HuH-7 (cell line): ENCODE measurements at places on chromosomes 3 and 15.

DNA sequence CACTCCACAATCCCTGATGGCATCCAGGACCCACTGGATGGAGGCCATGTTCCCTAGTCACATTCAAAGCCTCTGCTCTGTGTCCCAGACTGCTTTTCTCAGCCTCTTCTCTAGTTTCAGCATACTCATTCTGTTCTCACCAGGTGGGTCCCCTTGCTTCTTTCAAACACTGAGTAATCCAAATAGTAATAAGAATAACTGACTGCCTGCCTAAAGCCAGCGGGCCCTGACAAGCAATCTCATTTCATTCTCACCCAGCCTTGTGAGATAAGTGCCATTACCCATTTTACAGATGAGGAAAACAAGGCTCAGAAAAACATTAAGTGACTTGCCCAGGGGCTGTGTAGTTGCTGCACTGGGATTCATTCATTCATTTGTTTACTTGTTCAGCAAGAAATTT is 25.4 kb downstream of the MAPKAPK3 start:
- DNase-seq = no peak

- DNase-seq = no peak
Observed at GRCh38 chr3:123706871-123707270, 122.0 kb upstream of the HACD2 start.

GRCh38 chr3:150965436-150965835 is 7.1 kb downstream of the CLRN1 start:
- no peak for DNase-seq

DNA sequence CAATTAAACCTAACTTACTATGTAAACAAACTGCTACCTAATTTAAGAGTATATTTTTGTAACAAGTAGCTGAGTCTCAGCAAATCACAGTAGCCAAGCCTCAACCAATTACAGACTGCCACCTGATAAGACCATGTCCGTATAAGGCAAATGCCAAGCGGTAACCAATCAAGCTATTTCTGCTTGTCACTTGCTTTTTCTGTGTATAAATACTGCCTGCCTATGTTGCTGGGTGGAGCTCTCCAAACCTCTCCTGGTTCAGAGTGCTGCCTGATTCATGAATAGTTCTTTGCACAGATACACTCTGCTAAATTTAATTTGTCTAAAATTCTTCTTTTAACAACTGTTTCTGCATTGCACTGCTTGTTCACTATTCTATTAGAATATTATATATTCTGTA is 42.6 kb downstream of the ZNF148 start:
- no peak for DNase-seq

- no peak for DNase-seq
Observed at GRCh38 chr15:100284701-100285100, 57.1 kb downstream of the ADAMTS17 start.

- no peak for DNase-seq
Observed at GRCh38 chr15:39167164-39168058, 413.5 kb upstream of the THBS1 start.

- no peak for DNase-seq
Observed at GRCh38 chr3:150170852-150171520, 200.3 kb upstream of the PFN2 start.

DNA sequence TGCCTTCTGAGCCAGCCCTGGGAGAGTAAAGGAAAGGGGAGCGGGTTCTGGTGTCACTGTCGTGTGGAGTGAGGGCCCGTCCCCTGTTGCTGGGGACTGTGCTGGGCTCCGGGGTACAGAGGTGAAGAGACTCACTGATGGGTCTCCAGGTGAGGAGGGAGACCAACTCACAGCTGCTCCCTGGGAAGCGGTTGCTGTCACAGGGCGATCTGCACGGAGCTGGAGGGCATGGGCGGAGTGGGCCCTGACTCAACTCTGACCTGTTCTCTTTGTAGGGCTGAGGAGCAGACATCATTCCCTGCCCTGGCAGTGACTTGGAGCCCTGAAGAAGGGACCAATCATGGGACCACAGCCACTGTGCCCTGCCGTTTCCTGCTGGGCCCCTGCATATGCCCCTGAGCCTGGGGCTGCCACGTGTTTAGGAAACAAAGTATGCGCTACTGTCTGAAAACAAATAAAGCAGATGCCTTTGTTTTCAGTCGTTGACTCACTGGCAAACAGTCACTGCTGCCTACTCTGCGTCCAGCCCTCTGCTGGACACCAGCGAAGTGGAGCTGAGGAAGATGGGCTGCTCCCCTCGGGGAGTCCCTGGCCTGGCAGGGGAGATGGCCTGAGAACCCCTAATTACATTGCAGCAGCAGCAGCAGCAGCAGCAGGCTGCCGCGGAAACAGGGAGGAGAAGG is 22.9 kb upstream of the PLXNA1 start:
- no peak for DNase-seq

GRCh38 chr3:25365636-25366035 is 62.4 kb upstream of the RARB start:
- DNase-seq = no peak

GRCh38 chr3:46272028-46272451 is 29.8 kb downstream of the CCR3 start:
- no peak for DNase-seq

DNA sequence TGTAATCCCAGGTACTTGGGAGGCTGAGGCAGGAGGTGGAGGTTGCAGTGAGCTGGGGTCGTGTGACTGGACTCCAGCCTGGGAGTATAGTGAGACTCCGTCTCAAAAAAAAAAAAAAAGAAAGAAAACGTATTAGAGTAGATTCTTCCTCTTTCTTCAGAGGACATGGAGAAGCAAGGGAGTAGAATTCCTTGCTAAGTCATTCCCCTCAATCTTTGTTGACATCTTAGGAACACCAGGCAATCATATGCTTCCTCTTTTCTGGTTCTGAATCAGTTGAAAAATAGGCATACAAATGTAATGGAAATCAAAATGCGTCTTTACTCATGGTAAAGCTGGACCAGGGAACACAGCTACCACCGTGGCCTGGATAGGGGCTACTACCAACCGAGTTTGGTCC is 38.3 kb upstream of the ATOSA start:
- DNase-seq = no peak

GRCh38 chr15:95468820-95469219 is 861.7 kb upstream of the NR2F2 start:
- no peak for DNase-seq

GRCh38 chr3:161273589-161274218 is 52.6 kb downstream of the NMD3 start:
- no peak for DNase-seq

GRCh38 chr3:148790851-148791735 is 36.5 kb upstream of the CPB1 start:
- DNase-seq = no peak

- no peak for DNase-seq
Observed at GRCh38 chr3:72745146-72745999, 102.9 kb downstream of the SHQ1 start.

DNA sequence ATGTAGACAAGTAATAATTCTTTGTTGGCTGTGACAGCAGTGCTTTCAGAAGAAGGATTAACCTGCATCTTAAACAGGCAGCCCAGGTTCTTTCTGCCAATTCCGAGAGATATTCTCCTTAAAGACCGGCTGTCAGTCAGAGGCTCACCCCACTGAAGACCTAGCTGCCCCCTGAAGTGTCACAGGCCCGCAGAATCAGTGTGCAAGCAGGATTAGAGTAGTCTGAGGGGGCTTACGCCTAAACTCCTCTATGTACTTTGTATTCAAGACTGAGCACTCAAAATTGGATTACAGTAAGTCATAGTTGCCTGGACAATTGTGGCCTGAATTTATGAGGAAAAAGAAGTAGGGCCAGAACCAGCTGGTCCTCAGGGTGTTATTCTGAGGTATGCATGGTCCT is 342.9 kb downstream of the CLSTN2 start:
- DNase-seq = no peak

- no peak for DNase-seq
Observed at GRCh38 chr3:42872718-42873117, 3.0 kb downstream of the CYP8B1 start.

- DNase-seq = no peak
Observed at GRCh38 chr3:49415931-49416601, 3.8 kb downstream of the TCTA start.

DNA sequence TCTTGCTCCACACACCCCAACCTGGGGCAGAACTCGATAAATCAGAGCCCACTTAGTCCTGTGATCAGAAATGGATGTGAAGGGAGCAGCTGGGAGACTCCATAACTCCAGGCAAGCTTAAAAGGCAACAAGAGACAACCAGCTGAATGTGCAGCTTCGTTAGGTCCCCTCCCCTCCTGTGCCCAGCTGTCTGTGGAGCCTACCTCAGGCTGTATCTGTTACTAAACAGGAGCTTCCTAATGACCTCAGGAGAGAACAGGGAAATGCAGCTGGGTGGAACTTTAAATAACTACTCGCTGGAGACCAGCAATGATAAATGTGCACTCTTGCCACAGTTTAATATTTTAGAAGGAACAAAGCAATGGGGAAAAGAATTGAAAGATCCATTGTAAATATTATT is 25.9 kb downstream of the SLC9A9 start:
- no peak for DNase-seq

- no peak for DNase-seq
Observed at GRCh38 chr3:168001244-168001643, 94.5 kb downstream of the GOLIM4 start.

- DNase-seq = no peak
Observed at GRCh38 chr3:4474683-4475490, 7.8 kb upstream of the SUMF1 start.

DNA sequence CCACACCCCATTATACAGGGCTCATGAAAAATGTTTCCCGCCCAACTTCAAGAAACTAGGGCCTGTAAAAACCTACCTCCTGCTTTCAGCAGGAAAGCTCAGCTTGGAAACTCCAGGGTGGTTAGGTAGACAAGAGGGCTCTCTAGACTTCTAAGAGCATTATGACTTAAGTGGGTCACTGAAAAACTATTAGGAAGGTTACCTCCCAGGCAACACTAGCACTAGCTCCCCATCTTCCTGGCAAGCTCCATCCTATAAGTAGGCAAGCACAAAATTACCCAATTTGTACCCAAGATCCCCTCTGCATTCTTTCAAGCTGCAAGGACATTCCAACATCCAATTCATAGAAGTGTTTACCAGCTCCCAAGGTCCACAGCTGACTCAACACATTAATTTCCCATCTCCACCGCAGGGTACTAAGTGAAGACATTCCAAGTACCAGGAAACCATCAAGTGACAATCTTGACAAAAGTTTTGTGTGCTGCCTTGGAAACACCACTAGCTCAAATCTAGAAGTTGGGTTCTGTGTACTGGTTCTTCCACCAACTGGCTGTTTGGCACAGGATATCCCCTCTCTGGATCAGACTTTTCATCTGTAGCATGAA is 46.9 kb downstream of the WNT5A start:
- no peak for DNase-seq

DNA sequence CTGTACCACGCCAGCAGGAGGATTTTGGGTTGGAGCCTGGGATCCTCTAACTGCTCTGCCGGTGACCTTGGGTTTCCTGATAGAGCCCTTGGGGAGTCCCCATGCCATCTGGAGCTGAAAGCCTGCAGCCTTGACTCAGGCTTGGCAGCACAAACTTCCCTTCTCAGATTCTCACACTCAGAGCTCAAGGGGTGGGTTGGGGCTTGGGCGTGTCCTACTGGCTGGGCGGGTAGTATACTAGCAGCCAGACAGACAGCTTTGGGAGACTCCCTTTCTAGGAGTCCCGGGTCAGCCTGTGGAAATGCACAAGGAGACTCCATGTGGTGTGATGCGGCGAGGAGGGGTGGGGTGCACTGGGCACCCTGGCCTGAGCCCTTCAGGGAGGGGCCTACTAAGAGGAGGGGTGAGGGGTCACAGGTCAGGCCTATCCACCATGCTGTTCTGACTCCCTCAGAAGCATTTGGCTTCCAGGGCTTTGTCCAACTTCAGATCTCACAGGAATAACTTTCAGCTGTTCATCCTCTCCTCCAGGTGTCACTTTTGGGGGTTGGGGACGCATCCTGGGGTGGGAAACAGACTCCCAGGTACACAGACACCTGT is 21.6 kb upstream of the PLXNA1 start:
- no peak for DNase-seq

GRCh38 chr3:194329583-194329965 is 21.6 kb downstream of the CPN2 start:
- DNase-seq = no peak

DNA sequence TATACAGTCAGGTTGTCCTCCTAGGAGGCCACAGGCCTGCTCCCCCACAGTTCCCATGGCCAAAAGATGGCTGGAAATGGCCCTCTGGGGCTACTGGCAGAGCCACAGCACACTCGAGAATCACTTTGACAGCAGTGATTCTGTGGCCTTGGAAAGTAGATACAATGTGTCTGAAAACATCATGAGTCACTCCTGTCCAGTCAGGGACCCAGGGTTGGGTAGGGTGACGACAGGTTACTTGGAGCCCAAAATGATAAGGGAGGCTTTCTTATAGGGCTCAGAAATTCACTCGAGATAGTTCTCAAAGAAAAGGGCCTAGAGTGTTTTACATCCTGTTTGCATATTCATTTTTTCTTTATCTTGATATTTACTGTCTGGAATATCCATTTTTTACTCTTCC is 24.3 kb downstream of the MRPS25 start:
- no peak for DNase-seq

GRCh38 chr3:156535798-156536197 is 19.1 kb downstream of the SSR3 start:
- no peak for DNase-seq

DNA sequence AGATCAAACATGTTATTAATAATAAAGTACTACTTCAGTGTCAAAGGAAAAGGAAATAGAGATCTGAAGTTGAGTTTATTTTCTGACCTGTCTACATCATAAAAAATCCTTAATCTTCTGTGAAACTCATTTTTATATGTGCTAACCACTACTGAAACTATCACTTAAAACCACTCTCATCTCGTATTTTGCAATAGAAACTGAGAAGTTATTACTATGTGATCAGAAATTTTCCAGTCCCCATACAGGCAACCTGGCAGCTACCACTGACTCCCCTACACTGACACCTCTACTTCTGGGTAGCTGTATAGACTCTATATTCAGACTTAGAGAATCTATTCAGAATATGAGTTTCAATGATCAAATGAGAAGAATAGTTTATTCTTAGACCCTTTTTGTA is 8.3 kb downstream of the HDGFL3 start:
- DNase-seq = no peak

DNA sequence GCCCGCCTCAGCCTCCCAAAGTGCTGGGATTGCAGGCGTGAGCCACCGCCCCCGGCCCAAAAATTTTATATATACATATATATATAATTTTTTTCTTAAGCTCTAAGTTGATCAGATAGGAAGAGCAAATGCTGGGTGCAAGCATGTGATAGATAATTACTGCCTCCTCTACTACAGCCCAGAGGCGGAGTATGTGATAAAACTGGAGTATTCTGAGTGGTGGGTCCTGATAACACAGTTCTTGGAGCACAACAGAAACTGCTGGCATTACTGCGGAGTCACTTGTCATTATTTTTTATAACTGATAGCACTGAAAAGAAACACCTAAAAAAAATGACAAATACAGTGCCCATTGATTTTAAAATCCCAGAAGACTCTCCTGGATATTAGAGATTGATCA is 41.1 kb upstream of the STT3B start:
- no peak for DNase-seq

DNA sequence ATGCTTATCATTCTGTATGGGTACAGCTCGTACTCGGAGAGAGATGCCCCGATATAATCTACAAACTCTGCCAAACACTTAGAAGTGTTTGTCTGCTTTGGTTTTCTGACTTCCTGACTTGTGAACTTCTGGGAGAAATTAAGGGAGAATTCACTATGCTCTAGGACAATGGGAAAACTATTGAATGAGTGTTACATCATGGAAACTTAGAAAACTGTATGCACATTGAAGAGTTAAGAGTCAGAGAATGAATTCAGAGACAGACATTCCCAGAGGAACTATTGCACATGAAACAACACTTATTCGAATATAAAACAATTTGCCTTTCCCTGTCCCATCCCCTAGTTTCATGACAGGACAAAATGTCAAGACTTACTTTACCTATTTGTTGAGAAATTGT is 57.8 kb downstream of the DTWD1 start:
- DNase-seq = no peak

- no peak for DNase-seq
Observed at GRCh38 chr3:132326251-132326650, 9.0 kb downstream of the ACP3 start.
